ENCODE measurements at places on chromosomes 16 and 17.

DNA sequence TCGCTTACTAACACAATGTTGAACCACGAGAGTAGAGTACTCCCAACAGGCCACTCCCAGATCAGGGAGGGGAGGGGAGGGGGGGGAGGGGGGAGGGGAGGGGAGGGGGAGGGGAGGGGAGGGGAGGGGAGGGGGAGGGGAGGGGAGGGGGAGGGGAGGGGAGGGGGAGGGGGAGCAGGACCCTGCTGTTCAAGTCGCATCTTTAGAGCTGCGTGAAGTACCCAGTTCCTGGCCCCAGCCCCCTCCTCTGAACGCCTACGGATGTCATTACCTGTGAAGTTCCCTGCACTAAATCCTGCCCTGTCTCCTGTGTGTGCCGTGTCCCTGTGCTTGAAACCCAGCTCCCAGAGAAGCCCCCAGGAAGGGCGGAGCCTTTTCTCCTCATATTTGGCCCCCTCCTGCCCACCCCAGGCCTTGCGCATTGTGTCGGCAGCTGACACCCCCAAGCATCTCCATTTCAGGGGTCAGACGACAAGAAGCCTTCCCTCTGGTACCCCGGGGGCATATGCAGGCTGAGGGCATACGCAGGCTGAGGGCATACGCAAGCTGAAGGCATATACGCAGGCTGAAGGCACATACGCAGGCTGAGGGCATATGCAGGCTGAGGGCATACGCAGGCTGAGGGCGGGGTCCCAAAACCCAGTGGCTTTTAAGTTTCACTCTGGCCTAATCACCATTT is 330.2 kb downstream of the C16orf95 start:
- H3K36me3 ChIP-seq: no peaks in the 10 kb centered on the region
- no peak for DNase-seq
- no peak overlapping the region for H3K27ac ChIP-seq
- no peaks in the 10 kb centered on the region for H3K4me1 ChIP-seq
- no peak overlapping the region for H3K4me3 ChIP-seq
- H3K27me3 ChIP-seq: no peaks in the 10 kb centered on the region

DNA sequence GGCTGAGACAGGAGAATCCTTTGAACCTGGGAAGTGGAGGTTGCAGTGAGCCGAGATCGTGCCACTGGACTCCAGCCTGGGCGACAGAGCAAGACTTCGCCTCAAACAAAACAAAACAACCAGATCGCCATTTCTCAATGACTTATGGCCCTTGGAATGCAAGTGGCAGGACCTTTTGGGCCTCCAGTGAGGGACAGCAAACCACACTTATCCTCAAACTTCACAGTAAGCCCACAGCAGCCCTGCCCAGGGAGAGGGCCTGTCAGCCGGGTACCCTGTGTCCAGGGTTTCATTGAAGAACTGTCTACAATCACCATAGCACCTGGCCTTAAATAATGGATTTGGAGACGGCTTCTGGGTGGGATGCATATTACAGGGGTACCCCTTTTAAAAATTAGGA is 11.7 kb downstream of the TRAF4 start:
- H3K27ac ChIP-seq: no peak overlapping the region
- H3K4me1 ChIP-seq: no peaks in the 10 kb centered on the region
- peaks cover 33% of the 10 kb centered on the region for H3K36me3 ChIP-seq
- no peak overlapping the region for H3K4me3 ChIP-seq
- H3K27me3 ChIP-seq: no peaks in the 10 kb centered on the region

DNA sequence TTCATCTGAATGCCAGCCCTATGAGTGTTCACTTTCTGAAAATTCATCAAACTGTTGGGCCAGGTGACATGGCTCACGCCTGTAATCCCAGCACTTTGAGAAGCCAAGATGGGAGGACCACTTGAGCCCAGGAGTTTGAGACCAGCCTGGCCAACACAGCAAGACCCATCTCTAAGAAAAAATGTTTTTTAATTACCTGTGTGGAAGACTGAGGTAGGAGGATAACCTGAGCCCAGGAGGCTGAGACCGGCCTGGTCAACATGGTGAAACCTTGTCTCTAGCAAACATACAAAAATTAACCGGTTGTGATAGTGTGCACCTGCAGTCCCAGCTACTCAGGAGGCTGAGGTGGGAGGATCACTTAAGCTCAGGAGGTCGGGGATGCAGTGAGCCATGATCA is 10.3 kb downstream of the MYH11 start:
- no peak overlapping the region for H3K4me3 ChIP-seq
- H3K4me1 ChIP-seq: no peaks in the 10 kb centered on the region
- H3K36me3 ChIP-seq: no peaks in the 10 kb centered on the region
- no peaks in the 10 kb centered on the region for H3K27me3 ChIP-seq

- H3K4me3 ChIP-seq: no peak overlapping the region
- no peaks in the 10 kb centered on the region for H3K36me3 ChIP-seq
- no peak for DNase-seq
- peaks cover 18% of the 10 kb centered on the region for H3K4me1 ChIP-seq
- no peaks in the 10 kb centered on the region for H3K27me3 ChIP-seq
Observed at GRCh38 chr16:28183484-28183883, 28.3 kb downstream of the XPO6 start.

DNA sequence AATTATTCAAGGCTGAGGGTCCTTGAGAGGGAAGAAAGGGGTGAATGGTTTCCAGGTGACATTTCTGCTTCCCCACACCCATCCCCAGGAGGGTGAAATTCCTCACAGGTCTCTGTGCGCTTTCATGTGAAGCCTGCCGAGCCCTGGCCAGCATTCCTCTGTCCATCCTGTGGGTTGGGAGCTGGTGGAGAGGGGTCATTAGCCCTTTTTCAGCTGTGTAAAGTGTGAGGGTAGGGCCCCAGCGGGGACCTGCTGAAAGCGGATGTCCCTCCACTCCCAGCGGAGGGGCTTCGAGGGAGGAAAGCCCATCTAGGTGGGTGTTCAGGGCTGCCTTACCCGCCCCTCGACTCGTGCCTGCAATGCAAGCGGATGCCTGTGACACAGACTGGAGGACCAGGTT is 53.3 kb upstream of the DLX4 start:
- H3K4me1 ChIP-seq: no peaks in the 10 kb centered on the region
- H3K4me3 ChIP-seq: no peak overlapping the region
- H3K27ac ChIP-seq: no peak overlapping the region
- H3K36me3 ChIP-seq: no peaks in the 10 kb centered on the region

- H3K27ac ChIP-seq: peak overlapping the region; percentile 18
- no peak overlapping the region for H3K4me3 ChIP-seq
Observed at GRCh38 chr17:38464723-38465390, 36.6 kb downstream of the ARHGAP23 start.

GRCh38 chr16:85422632-85423550 is 190.2 kb upstream of the GSE1 start:
- peak overlapping the region; percentile 51 for H3K27ac ChIP-seq
- H3K4me1 ChIP-seq: peaks cover 9% of the 10 kb centered on the region
- H3K4me3 ChIP-seq: peak overlapping the region; percentile 3
- DNase-seq: peak; percentile 75

GRCh38 chr17:82065193-82065637 is 389 bp downstream of the DUS1L start:
- peaks cover 10% of the 10 kb centered on the region for H3K36me3 ChIP-seq
- no peak for DNase-seq
- peak overlapping the region; percentile 81 for H3K27ac ChIP-seq
- H3K4me3 ChIP-seq: peak overlapping the region; percentile 61

- H3K4me1 ChIP-seq: no peaks in the 10 kb centered on the region
- no peak for DNase-seq
- no peaks in the 10 kb centered on the region for H3K27me3 ChIP-seq
- no peaks in the 10 kb centered on the region for H3K36me3 ChIP-seq
- H3K27ac ChIP-seq: no peak overlapping the region
Observed at GRCh38 chr16:55917373-55918160, 42.4 kb upstream of the CES5A start.

DNA sequence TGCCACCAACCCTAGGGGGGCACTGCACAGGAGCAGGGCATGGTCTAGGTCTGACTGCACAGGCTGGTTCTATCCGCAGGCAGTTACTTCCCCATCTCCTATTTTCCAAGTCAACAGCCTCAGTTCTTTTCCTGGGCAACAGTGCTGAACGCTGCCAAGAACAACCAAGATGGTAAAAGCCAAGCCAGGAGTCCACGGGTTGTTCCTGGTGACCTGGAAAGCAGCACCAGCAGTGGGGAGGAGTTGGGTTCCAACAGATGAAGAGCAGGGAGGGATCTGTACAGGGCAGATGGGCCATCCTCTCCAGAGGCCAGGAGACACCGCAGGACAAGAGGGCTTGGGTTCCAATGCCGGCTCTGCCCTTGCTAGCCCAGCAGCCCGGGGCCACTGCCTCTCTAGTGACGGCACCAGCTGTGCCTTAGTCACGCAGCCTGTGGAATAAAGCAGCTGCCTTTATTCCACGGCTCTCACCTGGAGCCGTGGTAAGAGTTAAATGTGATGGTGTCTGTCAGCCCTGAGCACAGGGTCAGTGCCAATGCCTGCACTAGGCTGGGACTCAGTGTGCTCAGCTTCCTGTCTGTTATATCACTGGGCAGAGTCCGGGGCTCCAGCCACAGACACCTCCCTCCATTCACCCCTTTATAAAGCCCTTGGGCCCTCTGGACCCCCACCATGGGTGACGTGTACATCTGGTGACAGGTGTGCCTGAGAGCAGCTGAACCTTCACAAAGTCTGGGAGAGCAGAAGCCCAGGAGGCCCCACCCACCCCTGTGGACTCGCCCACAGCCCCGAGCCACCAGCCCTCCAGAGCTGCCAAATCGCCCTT is 44.9 kb downstream of the MARF1 start:
- no peak overlapping the region for H3K27ac ChIP-seq
- H3K36me3 ChIP-seq: peaks cover 6% of the 10 kb centered on the region
- no peak overlapping the region for H3K4me3 ChIP-seq
- H3K4me1 ChIP-seq: no peaks in the 10 kb centered on the region

GRCh38 chr17:74404789-74405188 is 27.1 kb upstream of the GPRC5C start:
- no peak overlapping the region for H3K27ac ChIP-seq
- no peaks in the 10 kb centered on the region for H3K27me3 ChIP-seq
- H3K4me3 ChIP-seq: no peak overlapping the region
- DNase-seq: no peak
- no peaks in the 10 kb centered on the region for H3K36me3 ChIP-seq

GRCh38 chr17:38893113-38893512 is 23.3 kb downstream of the LASP1 start:
- H3K27ac ChIP-seq: no peak overlapping the region
- no peak for DNase-seq
- no peaks in the 10 kb centered on the region for H3K27me3 ChIP-seq
- peaks cover 16% of the 10 kb centered on the region for H3K36me3 ChIP-seq
- H3K4me3 ChIP-seq: no peak overlapping the region

DNA sequence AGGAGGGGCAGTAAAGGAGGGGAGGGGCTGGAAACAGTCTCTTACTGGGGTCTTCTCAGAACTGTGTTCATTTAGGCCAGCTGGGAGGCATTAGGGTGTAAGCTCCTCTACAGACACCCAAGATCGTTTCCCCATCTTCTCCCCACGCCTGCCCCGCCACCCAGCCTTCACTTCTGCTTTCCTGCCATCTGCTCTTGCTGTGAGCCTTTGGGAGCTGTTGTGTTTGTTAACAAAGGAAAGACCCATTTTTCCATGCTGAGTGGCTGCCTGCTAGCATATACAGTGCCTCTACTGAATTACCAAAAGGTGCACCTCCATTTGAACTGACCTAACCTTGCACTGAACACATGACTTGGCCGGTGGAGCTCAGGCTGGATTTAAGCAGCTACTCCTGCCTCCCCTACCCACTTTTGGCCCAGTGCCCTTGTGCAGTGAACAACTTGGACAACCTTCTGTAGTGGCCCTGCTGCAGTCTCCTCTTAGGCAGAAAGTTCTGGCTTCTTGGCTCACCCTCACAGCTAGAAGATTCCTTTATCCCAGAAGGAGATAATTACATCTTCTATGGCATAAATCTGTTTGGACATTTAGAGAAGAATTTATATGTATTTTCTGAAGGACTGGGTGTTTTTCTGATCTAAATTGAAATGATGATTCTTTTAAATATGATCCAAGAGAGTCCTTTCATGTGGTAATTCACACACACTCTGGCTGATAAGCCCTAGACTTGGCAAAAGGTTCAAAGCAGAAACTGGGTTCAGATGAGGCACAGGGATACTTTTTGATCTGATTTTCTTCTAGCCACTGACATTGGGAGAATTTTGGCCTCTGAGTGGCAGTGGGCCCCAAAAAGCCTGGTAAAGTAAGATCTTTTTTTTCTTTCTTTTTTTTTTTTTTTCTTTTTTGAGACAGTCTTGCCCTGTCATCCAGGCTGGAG is 81.9 kb upstream of the HNF1B start:
- no peak for DNase-seq
- H3K36me3 ChIP-seq: no peaks in the 10 kb centered on the region
- no peak overlapping the region for H3K4me3 ChIP-seq
- no peak overlapping the region for H3K27ac ChIP-seq

- peak overlapping the region; percentile 61 for H3K27ac ChIP-seq
- no peaks in the 10 kb centered on the region for H3K27me3 ChIP-seq
- H3K4me1 ChIP-seq: peaks cover 51% of the 10 kb centered on the region
- no peaks in the 10 kb centered on the region for H3K36me3 ChIP-seq
Observed at GRCh38 chr16:85615014-85615851, 2.1 kb downstream of the GSE1 start.

- H3K4me1 ChIP-seq: no peaks in the 10 kb centered on the region
- no peak for DNase-seq
- peaks cover 6% of the 10 kb centered on the region for H3K27me3 ChIP-seq
- H3K4me3 ChIP-seq: no peak overlapping the region
- no peaks in the 10 kb centered on the region for H3K36me3 ChIP-seq
Observed at GRCh38 chr17:35387496-35387895, 14.1 kb upstream of the SLFN11 start.

- no peak for DNase-seq
- no peaks in the 10 kb centered on the region for H3K36me3 ChIP-seq
- no peaks in the 10 kb centered on the region for H3K4me1 ChIP-seq
- no peak overlapping the region for H3K27ac ChIP-seq
- peaks cover 4% of the 10 kb centered on the region for H3K27me3 ChIP-seq
Observed at GRCh38 chr16:5601957-5602356, 504.4 kb upstream of the EEF2KMT start.

DNA sequence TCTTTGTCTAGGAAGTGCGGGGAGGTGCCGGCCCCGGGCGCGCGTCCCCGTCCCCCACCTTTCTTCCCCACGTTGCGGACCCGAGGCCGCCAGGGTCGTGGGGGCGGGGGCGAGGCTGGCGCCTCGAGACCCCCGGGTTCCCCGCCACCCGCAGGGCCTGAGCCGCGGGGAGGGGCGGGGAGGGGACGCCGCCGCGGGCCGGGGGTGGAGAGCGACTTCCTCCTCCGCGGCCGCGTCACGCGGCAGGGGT is 1.8 kb upstream of the ACTG1 start:
- H3K27me3 ChIP-seq: no peaks in the 10 kb centered on the region
- no peak for DNase-seq
- peaks cover 40% of the 10 kb centered on the region for H3K4me1 ChIP-seq
- peaks cover 16% of the 10 kb centered on the region for H3K36me3 ChIP-seq
- H3K4me3 ChIP-seq: peak overlapping the region; percentile 48

DNA sequence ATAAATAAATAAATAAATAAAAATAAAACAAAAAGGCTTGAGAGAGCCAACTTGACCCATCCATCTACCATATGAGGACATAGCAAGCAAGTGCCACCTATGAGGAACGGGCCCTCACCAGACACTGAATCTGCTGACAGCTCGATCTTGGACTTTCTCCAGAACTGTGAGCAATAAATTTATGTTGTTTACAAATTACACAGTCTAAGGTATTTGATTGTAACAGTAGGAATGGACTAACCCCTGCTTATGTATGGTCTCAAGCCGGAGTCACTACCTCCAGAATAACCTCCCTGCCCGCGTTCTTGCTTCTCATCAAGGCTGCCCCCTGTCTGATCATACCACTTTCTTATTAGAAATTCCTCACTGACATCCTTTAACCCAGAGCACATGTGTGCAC is 9.9 kb downstream of the SLC5A11 start:
- no peaks in the 10 kb centered on the region for H3K4me1 ChIP-seq
- H3K27ac ChIP-seq: no peak overlapping the region
- no peaks in the 10 kb centered on the region for H3K36me3 ChIP-seq

GRCh38 chr17:50953831-50954601 is 87.9 kb upstream of the TOB1 start:
- no peaks in the 10 kb centered on the region for H3K36me3 ChIP-seq
- H3K27ac ChIP-seq: no peak overlapping the region
- no peak overlapping the region for H3K4me3 ChIP-seq

Data from liver (tissue), 10 donors.